Activated naive CD8-positive, alpha-beta T cell treated with anti-CD3 and anti-CD28 coated beads for 36 hours (primary cell): ENCODE measurements at places on chromosomes 11 and 22. TPM values are rescaled to one million over a fixed set of nuclear protein-coding genes. Genes with fewer than 3 reads are reported as not detected.

LARGE1 gene
- total RNA-seq, result 0.93 TPM

CHCHD10 gene
- 241 TPM for total RNA-seq

MYOD1 gene
- not detected for total RNA-seq

SLN gene
- total RNA-seq, result not detected

RANBP1 gene
- 492 TPM for total RNA-seq

CRYAB gene
- not detected for total RNA-seq

NRIP3 gene
- total RNA-seq, result 1.5 TPM

MTCH2 gene
- 146 TPM for total RNA-seq

RHOG gene
- 183 TPM for total RNA-seq

NPTXR gene
- total RNA-seq, result 0.88 TPM

SCGB2A2 gene
- not detected for total RNA-seq

PTPRCAP gene
- total RNA-seq, result 117 TPM

BTBD18 gene
- not detected for total RNA-seq

PIK3IP1 gene
- total RNA-seq, result 10.7 TPM

ZNF215 gene
- total RNA-seq, result 2.4 TPM

NELL1 gene
- not detected for total RNA-seq

BLID gene
- not detected for total RNA-seq

MUC6 gene
- not detected for total RNA-seq

TBRG1 gene
- total RNA-seq, result 37.8 TPM

POTEH gene
- total RNA-seq, result not detected

TIMP3 gene
- 0.14 TPM for total RNA-seq

GAL3ST1 gene
- total RNA-seq, result not detected

INPP5J gene
- total RNA-seq, result 0.23 TPM

GRAP2 gene
- total RNA-seq, result 65.2 TPM

RFPL3 gene
- not detected for total RNA-seq

OR4X2 gene
- total RNA-seq, result not detected

SC5D gene
- 25.0 TPM for total RNA-seq

TMPRSS13 gene
- total RNA-seq, result 1.9 TPM

OR51E2 gene
- total RNA-seq, result not detected

ABCC8 gene
- not detected for total RNA-seq

MS4A12 gene
- total RNA-seq, result not detected
